Activated CD8-positive, alpha-beta memory T cell treated with anti-CD3 and anti-CD28 coated beads for 1 hour (primary cell): ENCODE measurements at places on chromosomes 7 and 10.

- no peak for DNase-seq
Measured at GRCh38 chr10:3012223-3012622, 55.1 kb upstream of the PFKP start.

DNA sequence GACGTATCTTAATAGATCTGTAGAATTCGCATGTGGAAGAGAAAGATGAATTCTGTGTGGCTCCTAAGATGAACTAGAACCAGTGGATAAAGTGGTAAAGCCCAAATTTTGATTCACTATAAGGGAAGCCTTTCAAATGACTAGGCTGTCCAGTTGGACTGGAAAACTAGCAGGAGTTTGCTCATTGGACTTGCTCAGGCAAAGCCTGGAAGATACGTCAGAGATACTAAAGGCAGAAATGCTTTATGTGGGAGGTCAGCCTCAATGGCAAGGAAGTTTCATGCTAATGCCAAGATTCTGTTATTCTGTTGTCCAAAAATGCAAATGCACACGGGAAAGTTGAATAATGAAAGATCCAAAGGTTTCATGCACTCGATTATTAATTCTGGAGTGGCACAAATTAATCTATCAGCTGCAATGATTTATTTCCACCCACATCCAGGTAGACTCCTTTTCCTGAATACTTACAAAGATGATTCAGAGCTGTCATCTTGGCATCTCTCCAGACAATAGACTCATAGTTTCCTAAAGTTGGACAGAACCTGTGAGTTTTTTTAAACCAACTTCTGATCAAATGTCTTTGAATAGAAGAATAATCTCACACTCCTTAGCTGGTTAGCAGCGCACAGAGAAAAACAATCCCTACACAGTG, 20.5 kb upstream of the PPP1R3C start:
- no peak for DNase-seq

GRCh38 chr7:54811846-54812254, 52.8 kb upstream of the SEC61G start:
- no peak for DNase-seq

GRCh38 chr7:37255327-37255944, 193.2 kb downstream of the ELMO1 start:
- no peak for DNase-seq

DNA sequence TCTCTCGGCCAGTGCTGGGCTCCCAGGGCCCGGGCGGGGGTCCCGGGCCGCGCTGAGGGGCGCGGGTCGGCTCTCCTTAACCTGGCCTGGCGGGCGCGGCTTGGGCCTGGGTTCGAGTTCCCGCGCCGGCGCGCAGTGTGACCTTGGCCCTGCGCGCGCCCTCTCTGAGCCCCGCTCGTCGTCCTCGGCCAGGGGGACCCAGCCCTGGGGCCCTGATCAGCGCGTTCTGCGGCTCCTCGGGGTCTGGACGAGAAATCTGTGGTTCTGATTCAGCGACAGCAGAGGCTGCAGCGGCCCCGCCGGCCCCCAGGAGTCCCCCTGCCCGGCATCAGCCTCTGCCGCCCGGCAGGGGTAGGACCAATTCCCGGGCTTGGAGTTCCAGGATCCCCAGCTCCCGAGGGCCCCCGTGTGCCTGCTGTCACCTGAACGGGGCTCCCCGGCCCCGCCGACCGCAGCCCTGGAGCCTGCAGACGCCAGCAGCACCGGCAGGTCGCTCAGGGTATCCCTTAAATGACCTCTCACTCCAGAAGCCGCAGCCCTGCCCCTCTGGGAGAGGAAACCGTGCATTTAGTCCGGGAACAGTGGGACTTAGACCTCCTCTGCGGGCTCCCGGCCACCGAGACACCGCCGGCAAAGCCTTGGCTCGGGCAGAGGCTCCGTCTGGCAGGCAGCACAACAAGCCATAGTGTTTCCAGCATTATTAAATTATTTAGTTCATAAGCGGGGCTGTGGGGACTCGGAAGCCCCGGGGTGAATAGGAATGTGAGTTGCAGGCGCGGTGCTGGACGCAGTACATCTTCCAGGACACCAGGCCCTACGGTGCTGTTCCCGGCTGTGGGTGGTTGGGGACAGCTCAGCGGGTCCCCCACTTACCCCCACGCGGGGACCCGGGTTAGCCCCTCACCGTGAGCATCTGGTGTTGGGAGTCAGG, 572 bp downstream of the CHST12 start:
- DNase-seq, result no peak

GRCh38 chr10:5600908-5601307, 65.5 kb downstream of the ASB13 start:
- DNase-seq, result no peak

GRCh38 chr10:117818721-117819120, 228.0 kb downstream of the RAB11FIP2 start:
- no peak for DNase-seq

DNA sequence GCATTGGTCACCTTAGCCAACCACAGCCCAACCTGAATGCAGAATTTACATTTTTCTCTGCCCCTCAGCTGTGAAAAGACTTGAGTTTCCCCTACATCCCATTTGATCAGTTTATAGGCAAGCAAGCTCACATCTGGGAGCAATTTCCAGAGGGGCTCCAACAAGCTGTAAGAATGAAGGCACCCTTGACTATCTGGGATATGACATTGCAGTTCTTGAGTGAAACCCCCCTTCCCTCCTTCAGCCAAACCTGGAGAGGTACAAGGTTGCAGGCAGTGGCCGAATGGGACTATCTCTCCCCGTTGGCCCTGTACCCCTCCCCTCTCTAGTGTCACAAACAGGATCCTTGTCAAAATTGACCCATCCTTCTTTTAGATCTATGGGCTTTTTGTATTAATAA, 30.5 kb downstream of the POLL start:
- DNase-seq, result no peak

DNA sequence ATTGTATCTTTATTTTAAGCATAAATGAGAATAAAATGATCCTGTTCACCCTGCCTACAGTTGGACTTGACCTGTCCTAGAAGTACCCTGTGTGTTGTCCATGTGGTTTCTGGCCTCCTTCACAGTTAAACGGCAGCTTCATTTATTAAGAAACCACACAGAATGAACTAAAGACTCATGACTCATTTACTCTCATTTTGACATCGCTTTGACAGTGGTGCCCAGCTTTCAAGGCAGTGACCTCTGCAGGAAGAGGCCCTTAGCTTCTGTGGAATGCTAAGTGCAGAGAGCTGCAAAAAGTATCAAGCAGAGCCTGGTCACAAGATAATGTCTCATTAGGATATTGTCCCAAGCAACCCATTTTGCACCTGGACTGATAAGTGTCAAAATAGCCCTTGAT, 93.4 kb downstream of the AVL9 start:
- DNase-seq, result no peak

GRCh38 chr10:128972036-128972405, 495.0 kb upstream of the MGMT start:
- no peak for DNase-seq

GRCh38 chr10:110324805-110325280, 20.1 kb upstream of the SMNDC1 start:
- no peak for DNase-seq

DNA sequence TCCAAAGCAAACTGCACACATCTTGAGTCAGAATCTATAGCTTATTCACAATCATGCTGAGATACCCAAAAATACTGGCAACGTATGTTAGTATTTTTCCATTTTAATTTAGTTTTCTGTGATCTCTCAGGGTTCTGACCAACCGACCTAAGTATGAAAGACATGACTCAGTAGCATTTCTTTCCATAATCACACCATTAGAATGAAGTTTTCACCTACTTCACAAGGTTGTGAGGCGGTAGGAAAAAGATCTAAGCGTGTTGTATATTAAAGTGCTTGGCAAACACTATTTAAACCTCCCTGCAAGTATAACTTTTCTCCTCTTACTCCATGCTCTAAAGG, 49.1 kb downstream of the PLCE1 start:
- DNase-seq, result no peak

DNA sequence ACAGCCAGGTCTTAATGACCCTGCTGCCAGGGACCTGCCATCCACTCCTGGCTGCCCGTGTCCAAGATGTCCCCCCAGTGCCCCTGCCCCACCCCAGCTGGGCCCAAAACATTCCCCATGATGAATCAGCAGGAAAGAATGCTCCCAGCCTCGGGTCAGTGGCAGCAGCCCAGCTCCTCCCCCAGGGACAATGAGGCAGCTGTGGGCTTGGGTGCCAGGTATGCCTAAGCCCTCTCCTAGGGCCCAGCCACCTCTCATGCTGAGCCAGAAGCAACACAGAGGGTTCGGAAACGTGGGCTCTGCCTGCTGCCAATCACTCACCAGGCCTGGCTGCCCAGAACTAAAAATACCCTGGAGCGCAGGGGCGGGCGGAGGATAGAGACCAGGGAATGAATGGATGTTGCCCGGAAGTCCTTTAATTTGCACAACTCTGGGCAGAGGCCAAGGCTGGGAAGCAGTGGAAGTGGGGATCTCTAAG, 1.5 kb upstream of the LOXL4 start:
- no peak for DNase-seq

- no peak for DNase-seq
Measured at GRCh38 chr7:79149831-79150230, 303.6 kb downstream of the MAGI2 start.

DNA sequence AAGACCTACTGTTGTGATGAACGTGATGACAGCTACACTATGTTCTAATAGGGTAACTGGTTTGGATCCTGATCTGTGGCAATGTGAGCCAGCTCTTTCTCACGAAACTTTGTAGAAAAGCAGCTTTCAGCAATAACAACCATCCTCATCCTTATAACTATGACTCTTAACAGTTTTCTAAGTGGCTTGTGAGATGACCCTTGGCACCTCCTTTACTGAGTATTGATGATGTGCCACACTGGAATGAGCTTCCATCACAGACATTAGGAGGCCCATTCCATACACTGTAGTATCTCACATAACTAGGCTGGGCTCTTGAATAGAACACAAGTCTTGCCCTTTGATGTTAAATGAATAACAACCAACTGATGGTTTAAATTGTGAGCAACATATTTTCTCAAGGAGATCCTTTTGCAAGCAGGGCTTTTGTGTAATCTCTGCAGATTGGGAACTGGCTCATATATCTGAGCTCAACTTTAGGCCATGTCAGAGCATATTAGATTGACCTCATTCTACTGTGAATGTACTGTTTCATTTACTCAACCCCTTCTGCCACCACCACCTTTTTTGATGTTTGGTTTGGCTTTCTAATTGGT, 46.4 kb downstream of the MYPN start:
- no peak for DNase-seq

DNA sequence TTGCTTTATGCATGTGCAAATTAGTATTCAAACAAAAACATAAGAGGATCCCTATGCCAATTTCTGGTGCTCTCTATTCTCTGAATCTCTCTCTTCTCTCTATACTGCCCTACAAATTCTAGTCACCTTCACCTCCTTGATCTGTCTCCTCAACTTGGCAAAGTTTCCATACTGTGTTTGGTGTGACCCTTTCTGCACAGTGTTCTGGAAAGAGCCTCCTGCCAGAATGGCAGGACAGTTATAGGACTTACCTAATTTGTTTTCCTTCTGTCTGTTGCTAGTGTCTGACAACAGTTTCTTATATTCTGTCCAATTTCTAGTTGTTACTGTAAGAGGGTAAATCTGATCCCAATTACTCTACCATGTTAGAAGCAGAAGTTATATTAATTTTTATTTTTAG, 34.3 kb downstream of the MAPK8 start:
- no peak for DNase-seq

DNA sequence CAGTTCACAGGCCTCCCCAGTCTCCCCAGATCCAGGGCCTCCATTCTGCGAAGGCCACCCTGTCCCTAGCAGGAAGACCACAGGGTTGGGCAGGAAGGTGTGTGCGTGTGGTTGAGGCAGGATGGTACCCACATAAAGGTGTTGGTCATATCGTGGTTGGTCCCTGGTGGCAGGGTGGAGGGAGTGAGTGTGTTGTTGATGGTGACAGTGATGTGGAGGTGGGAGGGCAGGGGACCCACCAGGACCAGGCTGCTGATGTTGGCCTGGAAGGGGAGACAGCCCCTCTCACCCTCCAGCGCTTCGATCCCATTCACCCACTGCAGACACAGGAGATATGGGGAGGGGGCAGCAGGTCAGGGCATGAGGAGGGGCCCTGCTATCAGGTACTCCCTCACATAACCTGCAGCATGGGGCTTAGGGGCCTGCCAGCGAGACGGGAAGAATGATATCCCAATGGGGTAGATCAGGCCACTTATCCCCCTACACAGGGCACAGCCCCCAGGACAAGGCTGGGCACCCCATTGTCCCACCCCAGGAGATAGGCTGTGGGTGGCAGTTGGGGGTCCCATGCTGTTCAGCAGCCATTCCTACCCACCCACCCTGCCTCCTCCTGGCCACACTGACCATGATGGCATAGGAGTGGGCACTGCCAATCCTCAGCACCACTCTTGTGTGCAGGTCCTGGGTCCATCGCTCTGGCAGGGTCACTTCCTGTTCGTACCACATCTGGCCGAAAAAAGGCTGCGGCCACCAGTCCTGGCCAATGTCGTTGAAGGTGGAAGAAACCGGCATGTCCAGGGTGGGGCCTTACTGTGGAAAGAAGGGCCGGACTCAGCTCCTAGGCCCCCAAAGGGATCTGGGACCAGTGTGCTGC, 69.0 kb upstream of the ZNF479 start:
- DNase-seq, result no peak

DNA sequence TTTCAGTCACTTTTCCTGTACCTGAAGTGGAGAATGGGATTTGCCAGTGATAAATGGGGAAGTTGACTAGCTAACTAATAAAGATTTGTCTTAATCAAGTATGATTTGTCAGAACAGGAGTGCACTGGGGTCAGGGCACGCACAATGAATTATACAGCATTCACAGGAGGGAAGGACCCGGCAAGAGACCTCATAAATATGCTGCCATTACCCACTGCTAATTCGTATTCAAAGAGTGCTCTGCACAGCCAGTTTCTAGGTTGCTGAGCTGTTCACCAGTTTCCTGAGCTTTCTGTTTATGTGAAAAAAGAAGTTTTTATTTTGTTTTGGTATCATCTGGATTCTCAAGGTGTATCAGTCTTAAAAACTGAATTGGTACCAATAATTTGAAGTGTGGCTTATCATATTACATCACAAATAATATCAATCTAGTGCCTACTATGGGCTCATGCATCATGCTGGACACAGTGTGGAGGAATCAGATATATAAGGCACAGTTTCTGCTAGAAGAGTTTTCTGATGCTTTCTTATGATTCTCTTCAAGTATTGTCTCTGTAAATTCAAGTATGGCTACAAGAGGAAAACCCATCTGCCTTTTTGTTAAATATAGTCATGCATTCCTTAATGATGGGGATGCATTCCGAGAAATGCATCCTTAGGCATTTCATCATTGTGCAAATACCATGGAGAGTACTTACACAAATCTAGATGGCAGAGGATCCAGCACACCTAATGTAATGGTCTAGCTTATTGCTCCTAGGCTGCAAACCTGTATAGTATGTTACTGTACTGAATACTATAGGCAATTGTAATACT, 202.2 kb downstream of the VTI1A start:
- DNase-seq, result no peak

DNA sequence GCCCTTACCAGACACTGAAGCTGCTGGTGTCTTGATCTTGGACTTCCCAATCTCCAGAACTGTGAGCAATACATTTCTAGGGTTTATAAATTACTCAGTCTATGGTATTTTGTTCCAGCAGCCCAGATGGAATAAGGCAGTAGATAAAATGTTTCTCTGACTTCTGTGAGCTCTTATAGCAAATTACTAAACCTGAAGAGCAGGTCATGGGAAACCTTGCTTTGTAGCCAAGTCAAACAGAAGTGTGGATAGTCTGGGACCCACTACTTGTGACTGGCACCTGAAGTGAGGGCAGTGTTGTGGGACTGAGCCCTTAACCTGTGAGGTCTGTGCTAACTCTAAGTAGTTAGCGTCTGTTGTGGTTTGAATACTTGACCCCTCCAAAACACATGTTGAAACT, 4.6 kb upstream of the TBRG4 start:
- DNase-seq, result no peak
